ENCODE measurements at places on chromosomes 2 and 18. TPM values are rescaled to one million over a fixed set of nuclear protein-coding genes. Genes with fewer than 3 reads are reported as not detected.

The POMC gene
- total RNA-seq = not detected

The GKN2 gene
- total RNA-seq = not detected

The STARD6 gene
- total RNA-seq = not detected

The GGCX gene
- total RNA-seq = 103 TPM

The CIDEA gene
- not detected for total RNA-seq

The TNS1 gene
- total RNA-seq = 1.9 TPM

The C2orf78 gene
- total RNA-seq = not detected

The MAPRE2 gene
- 59.9 TPM for total RNA-seq

The ZNF2 gene
- total RNA-seq = 6.1 TPM

The LYPD1 gene
- not detected for total RNA-seq

The SKOR2 gene
- not detected for total RNA-seq

The HOXD3 gene
- total RNA-seq = 0.08 TPM

The NAT8 gene
- 1.9 TPM for total RNA-seq

All from HepG2 (cell line).